ENCODE measurements at places on chromosomes 4 and X. TPM values are rescaled to one million over a fixed set of nuclear protein-coding genes. Genes with fewer than 3 reads are reported as not detected.

Gene ABLIM2
- 23.3 TPM for total RNA-seq

Gene ARHGAP36
- total RNA-seq = 0.13 TPM

Gene FANCB
- total RNA-seq = 1.4 TPM

Gene RNF175
- total RNA-seq = 0.25 TPM

Gene NAAA
- total RNA-seq = 58.1 TPM

Gene MAGEB2
- 0.16 TPM for total RNA-seq

Gene CRLF2
- total RNA-seq = 1.6 TPM

Gene IL2
- total RNA-seq = not detected

DNA sequence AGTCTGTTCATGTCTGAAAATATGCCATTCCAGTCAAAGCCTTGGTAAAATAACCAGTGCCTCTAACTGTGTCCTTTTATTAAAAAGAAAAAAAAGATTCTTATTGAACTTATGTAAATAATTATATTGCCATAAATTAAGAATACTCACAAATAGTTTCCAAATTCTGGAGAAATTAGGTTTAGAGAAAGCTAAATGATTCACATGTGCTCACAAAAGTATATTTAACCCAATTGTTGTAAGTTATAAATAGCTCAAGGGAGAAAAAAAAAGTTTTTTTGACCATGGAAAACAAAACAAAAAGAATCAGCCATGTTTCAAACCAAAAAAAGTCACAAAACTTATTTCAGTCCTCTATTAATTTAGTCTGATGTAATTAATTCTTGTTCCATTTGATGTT, 25.3 kb upstream of the HERC6 start:
- no peak for DNase-seq

- DNase-seq = no peak
Measured at GRCh38 chr4:52651996-52652672, 7.0 kb downstream of the USP46 start.

GRCh38 chr4:16082041-16082425, 1.8 kb downstream of the PROM1 start:
- DNase-seq = no peak

GRCh38 chrX:48616576-48616975, 19.3 kb downstream of the WDR13 start:
- no peak for DNase-seq

DNA sequence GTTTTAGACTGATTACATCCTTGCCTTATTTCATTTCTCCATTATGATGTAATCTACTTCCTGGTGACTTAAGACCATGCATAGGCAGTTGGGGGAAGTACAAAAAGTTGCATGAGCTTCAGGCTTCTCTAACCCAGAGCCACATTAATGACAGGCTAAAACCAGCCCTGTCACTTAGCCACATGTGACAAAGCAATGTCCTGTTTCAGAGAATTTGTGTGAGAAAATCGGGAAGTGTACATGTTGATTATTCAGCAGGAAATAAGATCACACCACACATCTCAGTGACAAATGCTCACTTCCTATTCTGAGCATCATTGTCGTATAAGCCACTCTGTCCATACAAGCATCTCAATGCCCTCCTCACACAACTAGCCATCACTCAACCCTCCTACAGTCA, 98.5 kb upstream of the MAGEB16 start:
- DNase-seq = no peak

GRCh38 chr4:60579335-60579734, 620.8 kb upstream of the ADGRL3 start:
- no peak for DNase-seq

DNA sequence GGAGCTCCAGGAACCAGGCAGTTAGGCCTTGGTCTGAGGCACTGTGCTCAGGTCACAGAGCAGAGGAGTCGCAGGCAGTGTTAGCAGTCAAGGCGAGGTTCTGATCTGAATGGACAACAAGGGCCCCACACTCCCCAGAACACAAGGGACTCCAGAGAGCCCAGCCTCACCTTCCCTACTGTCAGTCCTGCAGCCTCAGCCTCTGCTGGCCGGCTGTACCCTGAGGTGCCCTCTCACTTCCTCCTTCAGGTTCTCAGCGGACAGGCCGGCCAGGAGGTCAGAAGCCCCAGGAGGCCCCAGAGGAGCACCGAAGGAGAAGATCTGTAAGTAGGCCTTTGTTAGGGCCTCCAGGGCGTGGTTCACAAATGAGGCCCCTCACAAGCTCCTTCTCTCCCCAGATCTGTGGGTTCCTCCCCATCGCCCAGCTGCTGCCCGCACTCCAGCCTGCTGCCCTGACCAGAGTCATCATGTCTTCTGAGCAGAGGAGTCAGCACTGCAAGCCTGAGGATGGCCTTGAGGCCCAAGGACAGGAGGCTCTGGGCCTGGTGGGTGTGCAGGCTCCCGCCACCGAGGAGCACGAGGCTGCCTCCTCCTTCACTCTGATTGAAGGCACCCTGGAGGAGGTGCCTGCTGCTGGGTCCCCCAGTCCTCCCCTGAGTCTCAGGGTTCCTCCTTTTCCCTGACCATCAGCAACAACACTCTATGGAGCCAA, 26.2 kb downstream of the MAGEA9 start:
- DNase-seq = no peak

GRCh38 chr4:140943486-140944198, 187.5 kb upstream of the TBC1D9 start:
- no peak for DNase-seq

- DNase-seq = no peak
Measured at GRCh38 chr4:72786401-72786990, 217.5 kb upstream of the ADAMTS3 start.

DNA sequence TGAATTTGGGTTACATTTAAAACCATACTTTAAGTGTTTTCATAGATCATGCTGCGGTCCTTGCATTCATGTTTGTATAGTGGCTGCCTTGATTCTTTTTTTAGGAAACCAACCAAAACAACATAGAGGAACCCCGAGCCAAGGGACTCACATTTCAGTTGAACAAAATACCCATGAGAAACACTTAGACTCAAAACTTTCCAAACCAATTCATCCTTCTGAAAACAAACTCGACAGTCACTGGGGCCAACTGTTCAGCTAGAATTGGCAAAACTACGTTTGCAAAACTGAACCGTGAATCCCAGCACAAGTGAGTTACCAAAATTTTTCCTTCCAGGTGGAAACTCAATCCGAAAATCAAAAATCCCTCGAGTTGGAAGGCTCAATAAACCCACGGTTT, 1.4 kb downstream of the ADGRA3 start:
- no peak for DNase-seq

DNA sequence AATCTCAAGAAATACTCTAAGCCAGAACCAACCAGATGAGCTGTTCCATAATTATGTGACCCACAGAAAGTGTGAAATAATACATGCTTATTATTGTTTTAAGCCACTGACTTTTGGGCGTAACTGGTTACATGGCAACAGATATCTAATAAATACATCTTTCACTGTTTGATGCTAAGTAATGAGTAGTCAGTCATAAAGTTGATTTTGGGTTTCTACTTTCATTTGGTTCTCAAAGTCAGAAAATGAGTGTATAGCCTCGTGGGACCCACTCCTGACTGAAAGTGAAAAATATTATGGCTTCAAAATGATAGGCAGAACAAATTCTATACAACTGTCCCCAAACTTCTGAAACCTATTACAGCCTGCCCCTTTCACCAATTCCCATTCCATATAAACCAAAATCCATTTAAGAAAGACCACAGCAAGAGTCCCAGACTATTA, 88.0 kb upstream of the CBR4 start:
- DNase-seq = no peak

- DNase-seq = peak; percentile 10
Measured at GRCh38 chr4:38803833-38804653, 548 bp downstream of the TLR1 start.

GRCh38 chr4:40736910-40737309, 12.8 kb upstream of the NSUN7 start:
- DNase-seq = peak; percentile 55

GRCh38 chr4:48315728-48316630, 25.4 kb upstream of the SLAIN2 start:
- peak; percentile 71 for DNase-seq

DNA sequence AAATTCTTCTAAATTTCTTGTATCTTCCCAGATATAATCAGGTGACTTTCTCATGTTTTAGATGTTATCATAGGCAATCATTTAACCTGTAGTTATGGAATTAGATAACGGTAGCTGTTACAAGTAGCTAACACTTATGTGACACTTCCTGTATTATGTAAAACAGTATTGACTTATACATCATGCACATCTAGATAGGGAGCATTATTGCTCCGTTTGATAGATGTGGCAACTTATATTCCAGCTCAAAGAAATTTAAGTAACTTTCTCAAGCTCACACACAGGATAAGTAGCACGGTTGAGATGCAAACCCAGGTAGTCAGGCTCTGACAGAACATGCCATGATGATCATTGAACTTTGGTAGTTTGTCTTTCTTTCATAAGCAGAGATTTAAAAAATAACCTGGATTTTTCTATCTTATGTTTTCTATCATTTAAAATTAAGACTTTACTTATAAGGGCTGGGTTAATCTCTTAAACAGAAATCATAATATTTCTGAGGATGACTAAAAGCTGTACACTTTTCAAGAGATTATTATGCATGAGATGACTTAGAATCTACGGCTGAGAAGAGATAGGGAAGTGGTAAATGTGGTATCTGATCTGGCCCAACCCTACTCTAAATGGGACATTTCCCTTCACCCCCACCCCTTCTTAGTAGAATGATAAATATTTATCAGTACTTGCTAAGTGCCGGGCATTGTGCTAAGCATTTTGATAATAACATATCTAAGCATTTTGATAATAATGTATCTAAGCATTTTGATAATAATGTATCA, 69.1 kb upstream of the HPGD start:
- no peak for DNase-seq

- no peak for DNase-seq
Measured at GRCh38 chr4:71210823-71211222, 128.0 kb upstream of the SLC4A4 start.

- no peak for DNase-seq
Measured at GRCh38 chr4:117400039-117400835, 314.9 kb upstream of the TRAM1L1 start.

- DNase-seq = no peak
Measured at GRCh38 chr4:148557793-148558192, 115.6 kb upstream of the NR3C2 start.

DNA sequence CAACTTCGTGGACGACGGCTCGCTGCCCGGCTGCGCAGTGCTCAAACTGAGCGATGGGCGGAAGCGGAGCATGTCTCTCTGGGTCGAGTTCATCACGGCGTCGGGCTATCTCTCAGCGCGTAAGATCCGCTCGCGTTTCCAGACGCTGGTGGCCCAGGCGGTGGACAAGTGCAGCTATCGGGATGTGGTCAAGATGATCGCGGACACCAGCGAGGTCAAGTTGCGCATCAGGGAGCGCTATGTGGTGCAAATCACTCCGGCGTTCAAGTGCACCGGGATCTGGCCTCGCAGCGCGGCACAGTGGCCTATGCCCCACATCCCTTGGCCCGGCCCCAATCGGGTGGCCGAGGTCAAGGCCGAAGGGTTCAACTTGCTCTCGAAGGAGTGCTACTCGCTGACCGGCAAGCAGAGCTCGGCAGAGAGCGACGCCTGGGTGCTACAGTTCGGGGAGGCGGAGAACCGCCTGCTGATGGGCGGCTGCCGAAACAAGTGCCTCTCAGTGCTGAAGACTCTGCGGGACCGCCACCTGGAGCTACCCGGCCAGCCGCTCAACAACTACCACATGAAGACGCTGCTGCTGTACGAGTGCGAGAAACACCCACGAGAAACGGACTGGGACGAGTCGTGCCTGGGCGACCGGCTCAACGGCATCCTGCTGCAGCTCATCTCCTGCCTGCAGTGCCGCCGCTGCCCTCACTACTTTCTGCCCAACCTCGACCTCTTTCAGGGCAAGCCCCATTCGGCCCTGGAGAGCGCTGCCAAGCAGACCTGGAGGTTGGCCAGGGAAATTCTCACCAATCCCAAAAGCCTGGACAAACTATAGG, 1.5 kb downstream of the MAB21L2 start:
- peak; percentile 62 for DNase-seq

GRCh38 chr4:162015090-162015489, 148.7 kb downstream of the FSTL5 start:
- no peak for DNase-seq

DNA sequence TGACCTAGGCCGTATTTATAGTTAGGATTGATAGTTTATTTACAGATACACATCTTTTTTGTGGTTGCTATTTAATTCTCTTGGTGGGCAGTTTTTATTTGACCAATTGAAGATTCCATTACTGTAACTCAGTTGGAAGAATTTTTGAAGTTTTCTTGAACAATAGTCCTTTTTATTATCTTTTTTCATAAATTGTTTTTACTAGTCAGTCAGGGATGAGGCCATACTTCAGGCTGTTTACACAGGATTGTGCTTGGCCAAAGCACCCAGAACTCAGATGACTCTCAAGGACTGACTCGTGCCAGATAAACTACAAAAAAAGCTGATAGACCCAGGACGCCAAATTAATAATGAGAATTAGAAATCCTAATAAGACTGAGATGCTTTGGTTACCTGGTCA, 7.0 kb downstream of the HERC3 start:
- no peak for DNase-seq

GRCh38 chr4:78099058-78099457, 41.9 kb downstream of the FRAS1 start:
- no peak for DNase-seq

- DNase-seq = no peak
Measured at GRCh38 chr4:122863639-122864038, 37.0 kb downstream of the FGF2 start.

- DNase-seq = peak; percentile 11
Measured at GRCh38 chr4:181991369-181992108, 251.7 kb upstream of the TENM3 start.

DNA sequence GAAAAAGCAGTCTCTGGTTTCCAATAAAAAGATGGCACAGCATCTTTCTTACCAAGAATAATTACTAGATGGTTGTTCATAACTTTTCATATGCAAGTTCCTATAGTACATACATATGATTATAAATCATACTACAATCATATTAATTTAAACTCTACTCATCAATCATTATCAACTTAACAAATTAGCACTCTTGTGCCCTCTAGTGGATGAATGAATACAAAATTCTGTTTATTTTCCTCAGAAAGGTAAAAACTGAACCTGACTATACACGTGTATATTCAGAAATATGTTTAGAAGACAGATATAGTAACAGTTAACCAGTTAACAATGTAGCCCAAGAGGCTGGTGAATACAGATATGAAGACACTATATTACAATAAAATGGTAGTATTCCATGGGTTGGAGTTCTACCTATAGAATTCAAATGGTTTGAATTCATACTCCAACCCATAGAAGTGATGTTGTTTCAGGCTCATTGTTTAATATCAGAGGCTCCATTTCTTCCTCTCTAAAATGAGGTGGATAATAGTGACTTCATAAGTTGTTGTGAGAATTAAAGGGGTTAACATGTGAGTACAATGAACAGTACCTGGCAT, 100.0 kb downstream of the ADAMTS3 start:
- DNase-seq = no peak

- no peak for DNase-seq
Measured at GRCh38 chrX:19512359-19512758, 2.9 kb downstream of the MAP3K15 start.

Data from kidney (tissue), 22 donors.